ENCODE measurements at places on chromosomes 12 and 14. TPM values are rescaled to one million over a fixed set of nuclear protein-coding genes. Genes with fewer than 3 reads are reported as not detected.

- DNase-seq: no peak
Measured at GRCh38 chr12:41772478-41772877, 372.2 kb downstream of the GXYLT1 start.

GRCh38 chr14:55957950-55958349 is 160.3 kb upstream of the PELI2 start:
- no peak for DNase-seq

DNA sequence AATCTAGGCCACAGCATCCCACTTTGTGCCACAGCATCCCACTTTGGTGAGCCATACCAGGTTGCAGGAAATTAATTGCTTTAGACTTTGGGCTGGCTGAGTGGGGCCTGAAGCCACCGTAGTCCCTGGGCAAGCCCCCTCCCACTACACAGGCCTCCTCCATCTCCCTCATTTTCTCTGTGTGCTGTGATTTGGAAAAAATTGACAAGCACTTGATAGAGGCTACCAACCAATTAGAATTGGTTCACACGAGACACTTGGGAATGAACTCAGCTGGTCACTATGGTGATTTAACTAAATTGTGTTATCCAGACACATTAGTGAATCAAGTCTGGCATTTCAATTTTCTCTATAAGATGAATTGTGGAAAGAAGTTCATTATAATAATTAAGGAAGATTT is 481.1 kb downstream of the DIO2 start:
- DNase-seq: no peak

DNA sequence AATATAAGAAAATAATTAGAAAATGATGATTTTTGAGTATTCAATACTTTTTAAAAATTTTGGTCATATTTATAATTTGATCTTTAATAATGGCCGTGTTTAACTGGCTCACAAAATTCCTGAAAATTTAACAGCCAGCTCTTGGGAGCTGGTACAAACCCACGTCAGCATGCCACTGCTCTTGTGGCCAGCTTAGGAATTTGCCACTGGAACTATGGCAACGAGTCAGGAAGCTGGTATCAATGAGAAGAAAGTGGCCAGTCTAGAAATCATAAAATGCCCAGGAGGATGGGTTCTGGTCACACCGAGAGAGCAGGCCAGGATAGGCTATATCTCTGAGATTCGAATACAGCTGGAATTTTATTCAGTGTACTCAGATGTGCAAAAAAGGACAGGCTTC is 72.2 kb upstream of the PLEKHG3 start:
- no peak for DNase-seq

- no peak for DNase-seq
Measured at GRCh38 chr14:85520581-85520980, 9.4 kb upstream of the FLRT2 start.

GRCh38 chr12:48925304-48926011 is at the start of gene FKBP11:
Gene FKBP11, minus strand, starts transcription at chr12:48925492. Its CDS starts 64 bp downstream, at chr12:48925428.
- peak; percentile 76 for DNase-seq

GRCh38 chr14:53793790-53794505 is 162.7 kb downstream of the BMP4 start:
- DNase-seq: no peak

GRCh38 chr12:27575090-27575761 is 51.2 kb downstream of the PPFIBP1 start:
- no peak for DNase-seq

DNA sequence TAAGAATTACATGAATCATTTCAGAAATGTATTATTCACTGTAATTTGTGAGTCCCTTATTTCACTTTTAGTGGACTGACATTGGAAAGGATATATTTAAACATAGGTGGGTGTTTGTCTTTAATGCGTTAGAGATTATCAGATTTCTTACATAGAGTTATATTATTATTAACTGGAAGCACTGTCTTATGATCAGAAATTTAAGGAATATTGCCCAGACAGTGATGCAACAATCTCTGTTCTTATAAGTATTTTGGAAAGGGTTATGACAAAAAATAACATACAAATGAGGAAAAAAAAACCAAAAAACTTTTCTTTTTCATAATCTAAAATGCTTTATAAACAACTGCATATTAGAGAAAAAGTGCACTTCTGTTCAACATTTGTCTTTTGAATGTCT is 836.6 kb downstream of the SLC6A15 start:
- no peak for DNase-seq

DNA sequence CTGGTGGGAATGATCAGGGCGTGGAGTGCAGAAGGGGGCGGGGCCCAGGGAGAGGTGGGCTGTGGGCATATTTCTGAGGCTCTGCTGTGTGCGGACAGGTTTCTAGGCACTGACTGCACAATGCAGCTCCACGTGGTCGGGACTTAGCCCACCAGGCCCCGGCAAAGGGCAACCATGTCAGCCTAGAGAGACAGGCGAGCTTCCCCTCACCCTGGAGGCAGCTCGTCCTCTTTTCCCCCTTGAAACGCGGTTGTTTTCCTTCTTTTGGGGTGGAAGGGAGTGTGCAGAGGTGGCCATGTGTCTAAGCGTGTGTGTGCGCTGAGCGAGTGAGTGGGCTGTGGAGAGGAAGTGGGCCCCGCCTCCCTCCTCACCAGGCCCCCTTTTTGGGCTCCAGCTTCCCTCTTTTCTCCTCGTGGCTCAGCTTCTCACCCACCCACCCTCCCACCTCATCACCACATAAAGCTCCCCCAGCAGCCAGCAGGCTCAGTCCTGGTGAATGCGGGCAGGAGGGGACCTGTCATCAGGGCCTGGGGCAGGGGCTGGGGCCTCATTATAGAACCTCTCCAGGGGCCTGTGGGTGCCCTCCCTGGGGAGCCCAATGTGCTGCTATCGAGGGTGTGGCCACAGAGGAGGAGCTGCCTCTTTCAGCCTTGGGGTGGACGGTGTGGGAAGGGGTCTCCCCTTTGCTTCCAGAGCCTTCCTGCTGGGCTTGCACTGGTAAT is 22.0 kb downstream of the LRTM2 start:
- DNase-seq: no peak

- DNase-seq: no peak
Measured at GRCh38 chr12:12505544-12506495, 56.8 kb downstream of the DUSP16 start.

KIF26A gene
- total RNA-seq: 6.1 TPM

ATP23 gene
- total RNA-seq: 8.5 TPM

C12orf50 gene
- total RNA-seq: 0.10 TPM

SLC25A47 gene
- total RNA-seq: not detected

SERPINA1 gene
- total RNA-seq: 13.8 TPM

MEG3 gene
- 77.9 TPM for total RNA-seq
